LHCN-M2 (cell line): ENCODE measurements at places on chromosomes 3 and 15.

- DNase-seq, result no peak
Observed at GRCh38 chr3:98136631-98137030, 6.1 kb downstream of the OR5H1 start.

DNA sequence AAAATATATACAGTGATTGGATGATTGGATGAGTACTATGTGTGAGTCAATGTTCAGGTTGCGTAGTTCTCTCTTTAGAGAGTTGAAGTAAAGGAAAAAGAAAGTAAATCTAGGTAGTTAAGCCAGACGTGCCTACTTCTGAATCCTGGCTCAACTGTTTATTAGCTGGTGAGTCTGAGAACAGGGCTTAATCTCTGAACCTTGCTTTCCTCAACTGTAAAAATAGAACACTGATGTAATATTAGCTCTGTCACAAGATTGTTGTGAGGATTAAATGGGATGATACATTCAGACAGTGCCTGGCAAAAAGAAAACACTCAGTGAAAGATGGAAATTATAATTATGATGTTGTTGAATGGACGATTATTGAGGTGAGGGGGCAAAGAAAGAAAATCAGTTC, 413.4 kb downstream of the MAGI1 start:
- DNase-seq, result peak; percentile 7

- DNase-seq, result peak; percentile 78
Observed at GRCh38 chr3:175585898-175586297, 726.8 kb downstream of the NAALADL2 start.

- peak; percentile 61 for DNase-seq
Observed at GRCh38 chr3:169863458-169863899, 6.3 kb downstream of the LRRC31 start.
